ENCODE measurements at places on chromosomes 13 and 19.

DNA sequence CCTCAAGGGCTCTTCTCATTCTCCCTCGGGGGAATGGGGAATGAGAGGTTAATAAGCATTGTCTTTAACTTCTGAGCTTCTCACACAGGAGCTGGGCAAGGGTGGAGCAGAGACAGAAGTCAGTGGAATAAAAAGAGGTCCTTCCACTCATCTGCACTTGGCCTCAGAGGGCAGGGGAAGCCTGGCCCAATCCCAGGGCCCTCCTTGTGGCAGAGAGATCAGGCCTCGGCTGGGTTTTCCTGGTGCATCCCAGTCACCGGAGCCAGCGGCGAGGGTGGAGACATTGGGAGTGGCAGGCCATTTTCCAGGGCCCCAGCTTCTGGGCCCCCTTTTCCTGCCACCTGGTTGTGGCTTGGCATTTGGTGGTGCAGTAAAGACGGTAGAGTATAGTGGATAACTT is 10.6 kb downstream of the CALM3 start:
- no peak for DNase-seq

- no peak for DNase-seq
These were observed 168.1 kb upstream of the SOX21 start for GRCh38 chr13:94880463-94880862.

DNA sequence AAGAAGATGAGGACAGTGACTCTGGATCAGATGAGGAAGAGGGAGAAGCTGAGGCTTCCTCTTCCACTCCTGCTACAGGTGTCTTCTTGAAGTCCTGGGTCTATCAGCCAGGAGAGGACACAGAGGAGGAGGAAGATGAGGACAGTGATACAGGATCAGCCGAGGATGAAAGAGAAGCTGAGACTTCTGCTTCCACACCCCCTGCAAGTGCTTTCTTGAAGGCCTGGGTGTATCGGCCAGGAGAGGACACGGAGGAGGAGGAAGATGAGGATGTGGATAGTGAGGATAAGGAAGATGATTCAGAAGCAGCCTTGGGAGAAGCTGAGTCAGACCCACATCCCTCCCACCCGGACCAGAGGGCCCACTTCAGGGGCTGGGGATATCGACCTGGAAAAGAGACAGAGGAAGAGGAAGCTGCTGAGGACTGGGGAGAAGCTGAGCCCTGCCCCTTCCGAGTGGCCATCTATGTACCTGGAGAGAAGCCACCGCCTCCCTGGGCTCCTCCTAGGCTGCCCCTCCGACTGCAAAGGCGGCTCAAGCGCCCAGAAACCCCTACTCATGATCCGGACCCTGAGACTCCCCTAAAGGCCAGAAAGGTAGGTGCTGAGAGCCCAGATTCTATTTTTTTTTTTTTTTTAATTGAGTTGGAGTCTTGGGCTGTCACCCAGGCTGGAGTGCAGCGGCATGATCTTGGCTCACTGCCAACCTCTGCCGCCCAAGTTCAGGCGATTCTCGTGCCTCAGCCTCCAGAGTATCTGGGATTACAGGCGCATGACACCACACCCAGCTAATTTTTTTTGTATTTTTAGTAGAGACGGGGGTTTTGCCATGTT is 2.3 kb downstream of the PPP1R15A start:
- no peak for DNase-seq

DNA sequence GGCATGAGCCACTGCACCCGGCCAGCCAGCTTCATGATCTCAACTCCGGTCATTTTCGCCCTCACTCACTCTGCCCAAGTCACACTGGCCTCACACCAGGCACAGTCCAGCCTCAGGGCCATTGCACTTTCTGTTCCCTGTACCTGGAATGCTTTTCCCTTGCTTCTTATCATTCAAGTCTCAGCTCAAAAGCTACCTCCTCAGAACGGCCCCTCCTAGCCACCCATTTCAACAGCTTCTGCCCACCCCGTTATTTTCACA is 2.5 kb upstream of the TLE2 start:
- no peak for DNase-seq

GRCh38 chr19:17135001-17135853 is 59.6 kb downstream of the MYO9B start:
- DNase-seq, result peak; percentile 96

GRCh38 chr19:11504502-11505031 is 1.1 kb downstream of the ZNF653 start:
- DNase-seq, result no peak

- no peak for DNase-seq
These were observed 3.1 kb downstream of the ZBTB7A start for GRCh38 chr19:4063369-4064148.

DNA sequence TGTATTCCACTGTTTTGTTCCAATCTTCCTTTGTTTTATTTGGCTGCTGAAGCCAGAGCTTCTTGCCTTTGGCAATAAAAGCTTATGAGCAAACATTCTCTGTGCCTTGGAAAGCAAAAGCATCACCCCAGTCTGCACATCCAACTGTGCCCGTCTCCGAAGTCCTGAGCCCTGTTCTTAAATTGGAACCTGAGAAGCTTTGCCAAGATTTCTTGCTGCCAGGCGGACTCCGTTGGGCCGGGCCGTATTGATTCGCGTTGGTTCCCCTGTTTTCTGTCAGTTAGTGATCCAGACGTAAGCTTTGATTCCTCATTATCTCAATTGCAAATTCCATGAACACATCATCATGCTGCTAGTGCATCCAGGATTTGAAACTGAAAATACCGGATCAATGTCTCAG is 793.0 kb downstream of the OLFM4 start:
- DNase-seq, result no peak

DNA sequence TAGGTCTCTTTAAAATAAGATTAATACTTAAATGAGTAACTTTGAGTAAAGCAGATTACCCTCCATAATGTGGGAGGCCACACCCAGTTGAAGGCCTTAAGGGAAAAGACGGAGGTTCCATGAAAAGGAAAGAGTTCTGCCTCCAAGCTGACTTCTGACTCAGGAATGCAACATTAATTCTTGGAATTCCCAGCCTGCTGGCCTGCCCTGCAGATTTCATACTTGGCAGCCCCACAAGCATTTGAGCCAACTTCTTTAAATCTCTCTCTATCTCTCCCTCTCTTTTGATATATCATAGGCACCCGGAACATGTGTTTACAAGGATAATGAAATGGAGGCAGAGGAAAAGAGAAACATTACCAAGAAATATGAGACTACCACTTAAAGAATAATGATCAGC is 902.3 kb upstream of the MIR17HG start:
- peak; percentile 17 for DNase-seq

DNA sequence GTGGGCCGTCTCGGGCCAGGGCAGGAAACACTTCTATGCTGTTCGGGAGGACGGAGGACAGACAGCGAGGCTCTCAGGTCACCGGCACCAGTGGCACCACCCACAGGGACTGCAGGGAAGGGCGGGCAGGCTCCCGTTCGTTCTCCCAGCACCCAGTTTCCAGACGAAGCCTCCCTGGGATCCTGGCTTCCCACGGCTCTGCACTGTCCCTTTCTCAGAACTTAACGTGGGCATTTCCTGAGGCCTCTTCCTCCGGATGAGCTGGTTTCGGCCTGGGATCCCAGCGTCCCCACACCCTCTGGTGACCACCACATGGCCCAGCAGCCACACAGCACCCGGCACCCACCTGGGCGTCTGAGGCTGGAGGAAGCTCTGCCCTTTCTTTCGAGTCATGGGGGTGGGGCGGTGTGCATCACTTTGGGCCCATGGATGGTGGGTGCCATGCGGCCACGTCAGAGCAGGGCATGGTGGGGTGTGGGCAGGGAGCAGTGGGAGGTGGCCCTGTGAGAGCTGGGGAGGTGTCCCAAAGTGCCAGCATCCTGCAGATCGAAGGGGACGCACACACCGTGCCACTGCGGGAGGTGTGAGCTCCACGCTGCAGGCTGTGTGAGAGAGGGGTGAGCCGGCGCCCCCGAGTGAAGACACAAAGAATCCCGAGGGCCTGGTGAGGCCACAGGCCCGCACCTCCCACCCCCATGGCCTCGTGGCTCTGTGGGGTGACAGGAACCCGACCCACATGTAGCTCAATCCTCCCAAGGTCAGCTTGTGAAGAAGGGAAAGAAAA is 38.7 kb upstream of the GRTP1 start:
- DNase-seq, result no peak

DNA sequence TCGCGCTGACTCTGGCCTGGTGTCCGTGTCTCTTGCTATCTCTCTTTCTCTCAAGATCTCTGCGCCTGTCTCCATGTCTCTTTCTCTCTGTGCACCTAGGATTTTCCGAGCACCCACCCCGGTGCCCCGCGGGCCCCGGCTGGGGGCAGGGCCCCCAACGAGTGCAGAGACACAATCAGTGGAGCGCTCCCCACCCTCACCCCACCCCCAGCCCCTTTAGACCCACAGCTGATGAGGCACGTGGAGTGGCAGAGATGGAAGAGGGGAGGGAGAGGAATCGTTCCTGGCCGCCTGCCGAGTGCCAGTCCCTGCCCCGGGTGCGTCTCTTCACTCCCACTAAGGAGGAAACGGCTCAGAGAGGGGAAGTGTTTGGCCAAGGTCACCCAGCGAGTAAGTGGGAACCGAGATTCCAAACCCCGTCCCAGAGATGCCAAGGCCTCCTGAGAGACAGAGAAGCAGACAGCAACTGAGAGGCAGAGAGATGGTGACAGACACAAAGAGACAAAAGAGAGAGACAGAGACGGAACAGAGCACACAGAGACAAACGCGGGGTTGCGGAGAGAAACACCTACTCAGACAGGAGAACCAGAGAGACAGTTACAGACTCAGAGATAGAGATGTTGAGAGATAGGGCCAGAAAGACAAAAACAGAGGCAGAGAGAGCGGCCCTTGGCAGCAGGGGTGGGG is 626 bp upstream of the BCL3 start:
- no peak for DNase-seq

DNA sequence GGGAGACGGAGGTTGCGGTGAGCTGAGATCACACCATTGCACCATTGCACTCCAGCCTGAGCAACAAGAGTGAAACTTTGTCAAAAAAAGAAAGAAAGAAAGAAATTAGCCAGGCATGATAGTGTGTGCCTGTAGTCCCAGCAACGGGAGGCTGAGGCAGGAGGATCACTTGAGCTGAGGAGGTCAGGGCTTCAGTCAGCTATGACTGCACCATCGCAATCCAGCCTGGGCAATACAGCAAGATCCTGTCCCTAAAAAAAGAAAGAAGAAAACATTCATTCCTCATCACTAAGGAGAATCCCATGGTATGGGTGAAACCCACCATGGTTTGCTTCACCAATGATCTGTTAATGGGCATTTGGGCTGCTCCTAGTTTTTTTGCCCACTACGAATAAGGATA is 13.0 kb upstream of the AP1M2 start:
- no peak for DNase-seq

- no peak for DNase-seq
These were observed 152.2 kb upstream of the RFC3 start for GRCh38 chr13:33665626-33666175.

DNA sequence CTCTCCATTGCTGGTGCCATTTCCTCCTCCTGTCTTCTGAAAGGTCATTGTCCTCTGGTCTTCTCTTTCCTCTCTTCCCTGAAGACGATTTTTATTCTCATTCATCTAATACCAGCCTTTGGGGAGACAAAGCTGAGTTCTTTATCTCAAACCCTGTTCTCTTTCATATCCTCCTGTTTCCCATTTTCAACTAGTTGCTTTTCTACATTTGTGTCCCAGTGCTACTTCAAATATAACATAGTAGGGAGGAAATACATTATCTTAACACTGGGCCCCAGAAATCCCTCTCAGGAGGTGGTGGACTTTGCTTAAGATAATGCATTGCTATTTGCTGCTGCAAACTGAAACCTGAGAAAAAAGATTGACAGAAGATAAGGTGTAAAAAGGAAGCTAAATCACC is 159.1 kb downstream of the HS6ST3 start:
- DNase-seq, result no peak

GRCh38 chr19:5392486-5392885 is 51.9 kb upstream of the PTPRS start:
- no peak for DNase-seq

- peak; percentile 4 for DNase-seq
These were observed 141.0 kb upstream of the TMTC4 start for GRCh38 chr13:100815476-100816046.

- no peak for DNase-seq
These were observed 27.5 kb downstream of the TBC1D4 start for GRCh38 chr13:75454497-75454896.

GRCh38 chr13:76389321-76389720 is 496.9 kb downstream of the KCTD12 start:
- no peak for DNase-seq

- DNase-seq, result no peak
These were observed 115.8 kb downstream of the CCNA1 start for GRCh38 chr13:36548129-36548528.

- DNase-seq, result no peak
These were observed 3.0 kb upstream of the ZNF628 start for GRCh38 chr19:55473225-55474012.

- no peak for DNase-seq
These were observed 67.4 kb upstream of the CLDN10 start for GRCh38 chr13:95485045-95485517.
